Vagina (tissue), 2 donors: ENCODE measurements at places on chromosomes 12 and 14.

GRCh38 chr12:27592548-27592947 lies 68.5 kb downstream of the PPFIBP1 start:
- no peak for DNase-seq

DNA sequence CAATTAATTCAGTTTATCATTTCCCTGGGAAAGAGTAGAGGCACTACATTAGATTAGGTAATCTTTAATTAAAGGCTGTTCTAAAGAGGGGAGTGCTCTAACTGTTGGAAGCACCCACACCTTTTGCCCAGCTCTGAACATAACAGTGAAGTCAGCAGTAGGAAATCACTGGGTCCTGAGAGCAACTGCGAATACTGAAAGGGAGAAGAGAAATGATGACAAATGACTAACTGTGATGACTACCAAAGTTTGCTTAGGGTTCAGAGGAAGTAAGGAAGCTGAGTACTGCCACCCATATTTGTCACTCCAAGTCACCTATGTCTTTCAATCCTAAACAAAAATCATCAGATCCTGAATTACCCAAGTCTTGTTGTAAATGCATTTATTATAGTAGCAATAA lies 140.6 kb downstream of the EPS8 start:
- DNase-seq: no peak

GRCh38 chr12:102061096-102061559 lies 663 bp downstream of the WASHC3 start:
- DNase-seq: no peak

DNA sequence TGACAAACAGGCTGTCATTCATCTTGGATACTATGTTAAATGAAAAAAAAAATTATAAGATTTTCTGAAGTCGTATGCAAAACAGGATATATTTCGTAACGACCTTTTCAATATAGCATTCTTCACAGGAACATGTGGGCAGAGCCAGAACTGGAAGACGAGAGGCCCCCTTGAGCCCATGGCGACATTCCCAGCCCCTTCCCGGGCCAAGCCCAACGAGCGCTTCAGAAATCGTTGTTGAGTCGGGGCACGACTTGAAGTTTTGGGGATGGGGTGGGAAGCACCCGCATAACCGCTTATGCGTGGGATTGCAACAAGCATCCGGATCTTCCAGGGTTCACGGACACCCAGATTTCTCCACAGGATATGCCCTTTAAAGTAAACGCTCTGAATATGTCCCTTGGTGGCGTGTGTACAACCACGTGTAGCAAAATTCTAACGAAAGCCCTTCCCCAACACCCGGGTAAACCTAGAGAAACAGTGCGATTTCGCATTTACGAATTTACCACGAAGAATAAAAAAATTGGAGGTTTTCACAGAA lies 736 bp downstream of the C14orf39 start:
- no peak for DNase-seq

DNA sequence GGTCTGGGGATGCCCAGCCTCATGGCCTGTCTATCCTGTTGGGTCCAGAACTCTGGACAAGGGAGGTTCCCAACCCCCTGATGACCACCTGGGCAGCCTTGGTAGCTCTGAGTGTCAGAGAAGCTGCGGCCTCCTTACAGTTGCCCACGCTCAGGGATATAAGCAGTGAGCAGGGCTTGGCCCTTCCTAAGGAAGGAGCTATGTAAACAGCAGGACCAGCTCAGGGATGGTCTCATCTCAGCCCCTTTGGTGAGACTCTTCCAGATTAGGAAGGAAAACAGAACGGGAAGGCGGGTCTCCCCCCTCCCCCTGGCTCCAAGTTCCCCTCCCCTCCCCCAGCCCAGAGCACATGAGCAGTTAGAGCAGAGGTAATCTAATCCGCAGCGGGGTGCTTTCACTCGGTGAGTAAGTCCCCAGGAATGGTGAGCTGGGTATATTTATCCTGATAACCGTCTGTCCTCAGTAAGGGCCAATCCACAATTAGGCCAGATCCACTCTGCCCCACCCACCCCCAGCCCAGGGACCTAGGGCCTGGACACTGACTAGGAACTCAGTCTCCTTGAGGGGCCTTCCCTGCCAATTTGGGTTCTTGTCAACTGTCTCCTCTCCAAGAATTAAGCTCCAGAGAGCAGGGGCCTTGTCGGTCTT lies 29.5 kb upstream of the RPLP0 start:
- DNase-seq: peak; percentile 95
